Heart left ventricle (tissue), 16 donors: ENCODE measurements at places on chromosomes 13 and 19. TPM values are rescaled to one million over a fixed set of nuclear protein-coding genes. Genes with fewer than 3 reads are reported as not detected.

LRRC8E gene
- 0.27 TPM for polyA plus RNA-seq

RUVBL2 gene
- polyA plus RNA-seq, result 68.0 TPM

PSPN gene
- 0.53 TPM for polyA plus RNA-seq

CLDN10 gene
- polyA plus RNA-seq, result 0.34 TPM

SYT3 gene
- polyA plus RNA-seq, result not detected

LGALS4 gene
- 0.91 TPM for polyA plus RNA-seq

NAXD gene
- polyA plus RNA-seq, result 22.8 TPM

C19orf33 gene
- polyA plus RNA-seq, result 12.2 TPM

SIGLEC10 gene
- 1.7 TPM for polyA plus RNA-seq

CFAP97D2 gene
- polyA plus RNA-seq, result not detected

SPIB gene
- polyA plus RNA-seq, result not detected

KCNK6 gene
- 6.4 TPM for polyA plus RNA-seq

ZNF536 gene
- polyA plus RNA-seq, result 1.5 TPM

ZNF30 gene
- polyA plus RNA-seq, result 1.8 TPM

ETV2 gene
- polyA plus RNA-seq, result 1.3 TPM

RASA3 gene
- polyA plus RNA-seq, result 9.0 TPM

UBA52 gene
- polyA plus RNA-seq, result 716 TPM

MIR17HG gene
- polyA plus RNA-seq, result 1.9 TPM
